ENCODE measurements at places on chromosomes 11 and 22.

DNA sequence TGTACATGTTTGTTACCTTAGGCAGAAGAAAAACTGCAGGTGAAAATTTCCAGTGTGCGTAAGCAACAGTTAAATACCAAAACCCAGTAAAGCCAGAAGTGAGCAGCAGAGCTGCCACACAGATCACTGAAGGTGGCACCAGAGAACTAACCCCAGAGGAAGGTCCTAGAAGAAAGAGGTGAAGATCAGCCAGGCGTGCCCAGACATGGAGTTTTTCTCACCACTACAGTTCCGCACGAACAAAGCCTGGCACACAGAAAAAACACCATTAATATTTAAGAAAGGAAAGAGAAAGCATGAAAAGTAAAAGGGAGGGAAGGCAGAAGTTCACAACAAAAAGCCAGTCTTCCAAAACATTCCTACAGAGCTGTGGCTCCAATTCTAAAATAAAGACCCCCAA is 60.7 kb downstream of the STK33 start:
- DNase-seq, result peak; percentile 80

DNA sequence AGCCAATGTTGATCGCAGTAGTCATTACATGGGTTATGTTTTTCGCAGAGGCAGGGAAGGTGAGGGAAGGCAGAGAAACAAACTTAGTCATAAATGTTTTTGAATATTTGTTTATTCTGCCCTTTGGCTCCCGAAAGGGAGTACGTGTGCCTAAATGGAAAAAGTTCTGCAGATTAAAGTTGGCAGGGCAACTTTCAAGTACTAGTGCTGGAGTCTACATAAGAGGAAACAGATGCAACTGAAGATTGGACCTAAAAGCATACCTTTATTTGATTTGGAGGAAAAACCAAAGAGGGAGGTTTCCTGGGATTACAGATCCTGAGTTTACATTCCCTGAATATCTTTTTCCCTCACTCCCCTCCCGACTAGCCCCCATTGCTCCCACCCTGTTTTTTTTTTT is 5.7 kb downstream of the HSD17B12 start:
- DNase-seq, result no peak

DNA sequence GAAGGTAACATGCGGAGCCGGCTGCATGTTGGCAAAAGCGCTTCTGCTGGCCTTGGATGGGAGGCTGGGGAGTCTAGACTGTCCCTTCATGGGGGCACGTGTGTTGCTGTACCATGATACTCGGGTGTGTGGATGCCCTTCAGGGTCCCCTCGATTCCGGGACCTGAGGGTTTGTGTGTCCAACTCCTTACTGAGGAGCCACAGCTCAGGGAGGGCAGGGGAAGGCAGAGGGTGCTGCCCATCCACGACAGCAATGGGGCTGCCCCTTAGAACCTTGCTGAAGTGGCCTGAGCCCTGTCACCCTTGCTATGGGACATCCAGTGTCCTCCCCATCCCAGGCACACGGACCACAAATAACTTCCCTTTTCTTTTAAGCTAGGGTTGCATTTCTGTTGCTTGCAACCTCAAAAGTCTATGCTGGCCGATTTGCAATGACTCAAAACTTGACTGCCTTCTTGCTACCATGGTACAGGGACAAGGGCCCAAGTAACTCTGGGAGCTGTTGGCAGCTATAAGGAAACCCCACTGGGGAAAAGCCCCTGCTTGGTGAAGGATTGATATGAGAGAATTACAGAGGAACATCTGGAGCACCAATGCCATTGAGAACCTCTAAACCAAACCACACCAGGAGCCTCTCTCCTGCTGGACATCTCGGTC is 43.8 kb downstream of the RTL6 start:
- no peak for DNase-seq

DNA sequence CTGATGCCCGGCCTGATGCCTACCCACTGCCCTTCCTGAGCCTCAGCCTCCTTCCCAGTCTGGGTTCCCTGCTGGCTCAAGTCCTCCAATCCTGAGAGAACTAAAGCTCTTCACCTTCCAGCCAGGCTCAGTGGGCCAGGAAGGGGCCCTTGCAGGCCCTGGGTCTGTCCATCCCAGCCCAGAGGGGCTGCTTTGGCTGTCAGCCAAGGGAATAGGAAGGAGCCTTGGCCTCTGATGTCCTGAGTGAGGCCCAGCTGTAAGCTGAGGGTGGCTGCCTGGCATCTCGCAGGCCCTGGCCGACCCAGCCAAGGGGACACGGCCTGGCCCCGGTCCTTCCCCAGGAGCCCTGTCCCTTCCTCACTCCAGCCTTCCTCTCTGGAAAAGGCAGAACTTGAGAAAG is 83.4 kb downstream of the DHCR7 start:
- no peak for DNase-seq

- peak; percentile 53 for DNase-seq
These were observed 1.4 kb downstream of the TSPAN4 start for GRCh38 chr11:843818-844692.

- peak; percentile 93 for DNase-seq
These were observed 33.9 kb downstream of the PRDM11 start for GRCh38 chr11:45180179-45180847.

- no peak for DNase-seq
These were observed 13.0 kb upstream of the EIF3D start for GRCh38 chr22:36541831-36542411.

GRCh38 chr22:27834364-27835185 is 33.0 kb upstream of the MN1 start:
- DNase-seq, result no peak

DNA sequence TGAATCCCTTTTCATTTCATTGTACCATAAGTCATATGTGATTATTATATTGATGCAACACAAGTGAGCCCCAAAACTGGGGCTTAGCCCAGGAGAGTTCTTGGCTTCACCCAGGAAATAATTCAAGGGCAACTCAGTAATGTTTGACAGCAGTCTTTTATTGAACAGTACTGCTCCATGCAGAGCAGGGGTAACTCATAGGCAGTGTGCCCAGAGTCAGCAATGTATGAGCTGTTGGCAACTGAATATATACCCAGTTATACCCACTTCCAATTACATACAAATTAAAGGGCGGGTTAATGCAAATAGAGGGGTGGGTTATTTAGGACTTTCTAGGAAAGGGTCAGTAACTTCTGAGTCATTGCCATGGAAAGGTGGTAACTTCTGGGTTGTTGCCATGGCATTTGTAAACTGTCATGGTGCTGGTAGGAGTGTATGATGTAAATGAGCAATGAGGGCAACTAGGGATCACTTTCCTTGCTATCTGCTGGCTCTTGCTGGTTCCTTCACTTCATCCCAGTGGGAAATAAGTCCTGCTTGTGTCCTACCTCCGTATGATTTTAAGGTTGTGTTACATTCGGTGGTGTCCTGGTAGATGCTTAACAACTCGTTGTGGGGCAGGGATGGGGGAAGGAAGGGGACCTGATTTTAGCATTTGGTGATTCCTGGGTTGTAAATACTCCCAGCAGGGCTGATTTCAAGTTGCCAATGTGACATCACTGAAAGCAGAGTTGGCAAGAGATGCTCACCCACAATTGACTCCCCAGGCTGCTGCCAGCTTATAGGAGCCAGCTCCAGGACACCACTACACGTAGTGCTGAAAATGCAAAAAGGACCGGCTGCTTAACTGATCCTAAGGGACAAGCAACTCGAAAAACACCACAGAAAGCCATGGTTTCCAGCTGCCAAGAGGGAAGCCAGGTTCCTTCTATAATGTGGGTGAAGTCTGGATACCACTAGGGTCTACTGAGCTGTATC is 70.1 kb downstream of the SYT9 start:
- DNase-seq, result peak; percentile 49

DNA sequence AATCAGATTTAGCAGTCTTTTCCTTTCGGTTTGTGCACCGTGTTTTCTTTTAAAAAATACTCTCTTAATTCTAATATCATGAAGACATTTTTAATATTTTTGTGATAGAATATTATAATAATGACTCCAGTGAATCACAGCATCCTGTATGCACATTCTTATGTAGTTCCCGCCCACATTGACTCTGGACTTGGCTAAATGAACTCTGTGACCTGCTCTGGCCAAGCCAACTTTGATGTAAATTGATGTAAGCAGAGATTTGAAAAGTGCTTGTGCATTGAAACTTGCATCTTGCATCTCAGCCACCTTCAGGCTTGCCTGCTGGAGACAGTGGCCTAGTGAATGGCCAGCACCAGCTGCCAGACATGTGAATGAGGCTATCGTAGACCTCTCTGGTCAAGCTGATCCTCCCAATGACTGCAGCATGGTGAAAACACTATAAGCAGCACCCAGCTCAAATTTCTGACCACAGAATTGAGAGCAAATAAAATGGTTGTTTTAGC is 29.2 kb upstream of the PGM2L1 start:
- DNase-seq, result no peak

DNA sequence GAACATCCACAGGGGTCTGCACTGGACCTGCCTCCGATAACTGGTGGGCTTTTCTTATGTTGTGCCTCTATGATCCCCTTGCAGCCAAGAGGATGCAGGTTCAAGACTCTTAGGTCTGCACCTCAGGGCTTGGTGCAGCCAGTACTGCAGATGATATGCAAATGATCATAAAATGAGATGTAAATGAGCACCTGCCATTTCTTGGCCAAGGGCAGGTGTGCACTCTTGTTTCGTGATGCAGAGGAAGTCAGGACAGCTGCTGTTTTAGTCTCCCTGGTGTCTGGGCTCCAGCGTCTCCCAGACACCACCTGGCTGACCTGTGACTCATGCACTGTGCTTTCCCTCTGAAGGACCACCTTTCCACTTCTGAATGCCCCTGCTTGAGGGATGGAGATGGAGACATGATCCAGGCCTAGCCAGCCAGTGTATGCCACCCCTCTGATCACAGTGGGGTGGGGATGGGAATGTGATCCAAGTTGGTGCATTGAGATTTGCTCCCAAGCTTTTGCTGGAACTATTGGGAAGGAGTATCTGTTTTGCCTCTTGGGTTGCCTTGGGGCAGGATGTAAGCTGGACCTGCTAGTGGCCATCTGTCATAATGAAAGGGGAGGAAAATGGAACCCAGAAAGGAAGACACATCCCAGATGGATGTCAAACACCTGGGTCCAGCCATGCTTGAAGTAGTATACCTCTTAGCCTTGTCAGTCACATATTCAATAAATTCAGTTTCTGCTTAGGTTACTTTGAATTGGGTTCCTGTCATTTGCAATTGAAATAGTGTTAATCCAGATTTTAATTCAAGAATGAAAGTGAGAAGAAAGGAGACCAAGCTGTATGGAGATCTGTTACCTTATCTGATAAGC is 3.3 kb upstream of the KCNJ11 start:
- DNase-seq, result peak; percentile 96

GRCh38 chr11:12724301-12725054 is 50.3 kb downstream of the TEAD1 start:
- DNase-seq, result peak; percentile 100

DNA sequence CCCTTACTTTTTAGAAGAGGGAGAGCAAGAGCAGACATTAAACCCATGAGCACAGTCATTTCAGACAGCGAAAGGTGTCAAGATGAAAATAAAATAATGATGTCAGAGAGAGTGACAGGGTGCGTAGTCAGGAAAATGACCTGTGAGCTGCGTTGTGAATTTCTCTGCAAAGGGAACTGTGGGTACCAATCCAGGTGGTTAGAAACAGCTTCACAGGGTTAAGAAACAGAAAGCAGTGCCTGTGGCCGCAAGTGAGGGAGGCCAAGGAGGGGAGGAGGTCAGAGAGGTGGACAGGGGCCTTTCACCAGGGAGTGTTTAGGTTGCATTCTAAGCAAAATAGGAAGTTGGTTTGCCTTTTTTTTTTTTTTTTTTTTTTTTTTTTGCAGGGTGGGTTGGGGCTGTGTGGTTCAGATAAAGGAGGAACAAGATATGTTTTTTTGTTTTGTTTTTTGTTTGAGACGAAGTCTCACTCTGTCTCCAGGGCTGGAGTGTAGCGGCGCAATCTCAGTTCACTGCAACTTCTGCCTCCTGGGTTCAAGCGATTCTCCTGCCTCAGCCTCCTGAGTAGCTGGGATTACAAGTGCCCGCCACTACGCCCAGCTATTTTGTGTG is 7.9 kb downstream of the TIGD3 start:
- no peak for DNase-seq

DNA sequence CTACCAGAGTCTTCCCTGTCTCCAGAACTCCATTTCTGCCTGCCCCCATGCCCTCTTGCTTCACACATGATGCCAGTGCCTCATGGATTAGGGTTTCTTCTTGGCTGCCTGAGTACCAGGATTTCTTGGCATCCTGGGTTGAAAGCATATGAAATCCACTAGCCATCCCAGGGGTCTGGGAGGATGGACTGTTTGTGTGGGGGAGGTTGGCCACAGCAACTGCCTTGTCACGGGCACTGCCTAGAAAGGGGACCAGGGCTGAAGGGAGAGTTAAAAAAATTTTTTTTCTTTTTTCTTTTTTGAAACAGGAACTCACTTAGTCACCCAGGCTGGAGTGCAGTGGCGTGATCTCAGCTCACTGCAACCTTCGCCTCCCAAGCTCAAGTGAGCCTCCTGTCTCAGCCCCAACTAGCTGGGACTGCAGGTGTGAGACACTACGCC is 4.2 kb downstream of the USP35 start:
- no peak for DNase-seq

GRCh38 chr11:35427071-35427470 is 7.7 kb upstream of the SLC1A2 start:
- peak; percentile 26 for DNase-seq
